ENCODE measurements at places on chromosomes 2 and 18.

GRCh38 chr18:33937270-33937816 lies 287.4 kb downstream of the NOL4 start:
- DNase-seq = no peak

GRCh38 chr18:24497031-24497754 lies 36.8 kb downstream of the HRH4 start:
- DNase-seq = no peak

DNA sequence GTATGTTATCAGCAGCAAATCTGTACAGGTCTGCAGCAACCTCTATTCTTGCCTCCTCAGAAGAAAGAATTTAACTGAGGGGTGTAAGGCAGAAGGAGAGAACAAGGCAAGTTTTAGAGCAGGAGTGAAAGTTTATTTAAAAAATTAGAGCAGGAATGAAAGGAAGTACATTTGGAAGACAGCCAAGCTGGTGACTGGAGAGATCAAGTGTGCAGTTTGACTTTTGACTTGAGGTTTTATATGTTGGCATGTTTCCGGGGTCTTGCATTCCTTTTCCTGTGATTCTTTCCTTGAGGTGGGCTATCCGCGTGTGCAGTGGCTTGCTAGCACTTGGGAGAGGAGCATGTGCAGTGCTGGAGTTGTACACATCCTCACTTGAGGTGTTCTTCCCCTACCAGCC lies 16.5 kb upstream of the CERS6 start:
- DNase-seq = no peak

DNA sequence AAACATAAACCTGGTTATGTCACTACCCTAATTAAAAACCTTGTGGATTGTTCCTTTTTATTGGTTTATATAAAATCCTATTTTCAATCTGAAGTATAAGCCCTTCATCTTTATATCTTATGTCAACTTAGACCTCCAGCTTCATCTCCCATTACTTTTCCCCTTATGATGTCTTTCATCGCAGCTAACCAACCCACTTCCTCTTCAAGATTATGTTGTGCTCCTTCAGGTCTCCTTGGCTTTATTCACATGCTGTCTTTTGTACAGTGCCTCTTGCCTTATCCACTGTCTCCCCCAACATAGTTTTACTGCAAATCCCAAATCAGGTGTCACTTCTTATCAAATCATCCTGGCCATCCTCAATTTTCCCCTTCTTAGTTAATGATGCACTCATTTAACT lies 25.9 kb downstream of the MBD5 start:
- no peak for DNase-seq

- no peak for DNase-seq
Measured at GRCh38 chr2:88603146-88603545, 24.1 kb downstream of the EIF2AK3 start.

GRCh38 chr2:235841863-235842262 lies 326.3 kb downstream of the GBX2 start:
- no peak for DNase-seq

DNA sequence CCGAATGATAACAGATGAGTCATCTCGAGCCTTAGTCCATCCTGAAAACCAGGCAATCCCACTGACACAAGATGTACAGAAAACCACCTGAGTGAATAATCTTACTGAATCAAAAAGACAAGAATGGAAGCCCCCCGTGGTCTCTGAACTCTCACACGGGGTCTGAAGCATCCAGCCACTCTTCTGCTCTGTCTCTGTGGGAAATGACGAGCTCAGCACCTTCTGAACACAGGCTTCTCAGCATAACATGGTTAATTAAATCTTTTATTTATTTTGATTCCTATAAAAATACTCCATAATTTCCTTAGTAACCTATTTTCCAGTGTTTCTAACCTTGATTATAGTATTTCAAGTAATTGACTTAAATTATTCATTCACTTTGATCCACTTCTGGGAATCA lies 203.7 kb downstream of the TMEM163 start:
- no peak for DNase-seq

- no peak for DNase-seq
Measured at GRCh38 chr2:170502361-170503130, 212.6 kb upstream of the SP5 start.

- DNase-seq = no peak
Measured at GRCh38 chr2:105526000-105526925, 127.4 kb upstream of the FHL2 start.

- DNase-seq = no peak
Measured at GRCh38 chr2:105321875-105322646, 7.5 kb downstream of the TGFBRAP1 start.

DNA sequence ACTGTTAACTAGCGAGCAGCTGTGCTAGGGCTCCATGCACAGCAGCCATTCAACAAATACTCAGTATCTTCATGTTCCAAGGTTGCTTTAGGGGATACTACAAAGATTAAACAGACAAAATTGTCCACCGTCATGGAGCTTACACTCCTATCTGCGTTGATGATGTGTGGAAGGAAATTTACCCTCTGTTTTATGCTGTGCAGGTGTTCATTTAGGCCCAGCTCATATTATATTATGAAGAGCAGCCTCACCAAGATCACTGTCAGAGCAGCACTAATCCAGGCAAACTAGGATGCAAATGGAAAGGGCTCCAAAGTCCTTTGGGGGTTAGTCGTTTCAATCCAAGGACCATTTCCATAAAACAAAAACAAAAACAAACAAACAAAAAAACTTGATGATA lies 13.4 kb upstream of the WIPF1 start:
- DNase-seq = no peak

- no peak for DNase-seq
Measured at GRCh38 chr2:160551259-160551658, 57.7 kb upstream of the RBMS1 start.

DNA sequence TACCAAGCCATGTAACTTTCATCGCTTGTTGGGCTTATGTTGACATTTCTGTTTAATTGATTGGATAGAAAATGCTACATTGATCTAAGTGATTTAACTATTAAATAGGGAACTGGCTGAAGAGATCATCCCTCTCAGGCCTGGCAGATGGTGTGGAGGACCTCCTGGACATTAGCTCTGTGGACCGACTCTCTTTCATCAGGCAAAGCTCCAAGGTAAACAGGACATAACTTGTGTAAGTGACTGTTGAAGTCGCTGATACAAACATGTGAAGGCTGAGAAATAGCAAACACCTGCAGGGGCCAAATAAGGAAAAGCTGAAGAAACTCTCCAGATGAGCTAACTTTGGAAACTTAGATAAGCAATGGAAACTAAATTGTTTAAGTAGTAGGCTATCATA lies 68.8 kb downstream of the UNC80 start:
- DNase-seq = no peak

- no peak for DNase-seq
Measured at GRCh38 chr18:74252039-74252395, 39.7 kb downstream of the CYB5A start.

DNA sequence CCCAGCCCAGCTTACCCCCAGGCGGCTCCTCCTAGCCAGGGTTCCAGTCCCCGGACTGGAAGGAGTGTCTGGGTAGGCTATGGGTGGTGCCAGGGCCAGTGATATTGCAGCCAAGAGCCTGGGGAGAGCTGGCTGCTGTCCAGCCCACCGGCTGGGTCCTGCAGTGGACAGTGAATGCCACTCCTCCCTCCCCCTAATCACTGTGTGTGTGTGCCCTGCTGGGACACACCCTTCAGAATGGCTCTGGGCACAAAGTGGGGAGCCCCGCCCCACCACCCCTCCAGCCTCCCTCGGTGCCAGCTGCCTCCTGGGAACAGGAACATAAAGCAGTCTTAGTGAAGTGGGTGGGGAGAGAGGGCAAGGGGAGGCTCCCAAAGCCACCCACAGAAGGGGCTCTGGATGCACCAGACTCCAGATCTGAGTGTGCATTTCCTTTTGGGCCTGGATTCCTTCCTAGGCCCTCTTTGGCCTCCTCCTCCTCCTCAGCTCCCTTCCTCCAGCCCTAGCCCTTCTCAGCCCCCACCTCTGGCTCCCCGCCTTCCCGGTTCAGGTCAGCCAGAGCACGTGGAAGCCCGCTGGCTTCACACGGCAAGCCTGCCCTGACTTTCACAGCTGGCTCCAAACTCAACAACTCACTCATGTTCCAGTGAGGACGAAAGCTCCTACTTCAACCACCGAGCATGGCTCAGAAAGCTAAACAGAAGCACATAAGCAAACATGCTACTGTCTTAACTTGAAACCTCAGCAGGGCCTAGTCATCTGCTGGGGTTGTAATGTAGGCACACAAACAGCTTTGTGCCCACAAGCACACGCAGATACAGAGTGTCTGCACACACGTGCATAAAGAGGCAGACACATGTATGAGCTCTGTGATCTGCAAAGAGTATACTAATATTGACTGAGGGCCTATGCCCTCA lies 209.2 kb upstream of the SMAD2 start:
- DNase-seq = no peak

- no peak for DNase-seq
Measured at GRCh38 chr2:61055557-61055956, 10.1 kb upstream of the SANBR start.

- DNase-seq = no peak
Measured at GRCh38 chr2:176650104-176650837, 381.0 kb downstream of the MTX2 start.

DNA sequence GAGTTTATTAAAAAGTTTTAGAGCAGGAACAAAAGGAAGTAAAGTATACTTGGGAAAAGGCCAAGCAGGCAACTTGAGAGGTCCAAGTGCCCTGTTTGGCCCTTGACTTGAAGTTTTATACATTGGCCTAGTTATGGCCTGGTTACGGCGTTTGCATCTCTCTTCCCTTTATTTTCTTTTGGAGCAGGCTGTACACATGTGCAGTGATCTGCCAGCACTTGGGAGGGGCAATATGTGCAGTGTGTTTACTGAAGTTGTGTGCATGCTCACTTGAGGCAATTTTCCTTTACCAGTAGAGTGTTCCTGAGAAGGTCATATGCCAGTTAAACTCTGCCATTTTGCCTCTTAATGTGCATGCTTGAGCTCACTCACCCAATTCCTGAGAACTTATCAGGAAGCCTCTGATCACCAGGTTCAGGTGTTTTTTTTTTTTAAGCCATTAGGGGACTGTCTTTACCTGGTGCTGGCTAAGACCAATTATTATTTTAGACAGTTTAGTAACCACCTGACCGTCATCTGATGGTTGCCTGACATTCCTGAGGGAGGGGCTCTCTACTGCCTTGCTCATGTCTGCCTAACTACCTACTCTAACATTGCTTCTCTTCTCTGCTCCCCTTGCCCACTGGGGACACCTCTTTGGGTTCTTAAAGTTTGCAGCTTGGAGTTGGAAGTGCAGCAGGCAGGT lies 48.0 kb downstream of the SCN2A start:
- no peak for DNase-seq

GRCh38 chr2:23452853-23453420 lies 68.0 kb downstream of the KLHL29 start:
- DNase-seq = no peak

- no peak for DNase-seq
Measured at GRCh38 chr2:183993052-183993451, 605.3 kb upstream of the ZNF804A start.

GRCh38 chr2:239233576-239233975 lies 167.2 kb downstream of the HDAC4 start:
- DNase-seq = no peak

GRCh38 chr2:33133454-33133952 lies 186.8 kb downstream of the LTBP1 start:
- DNase-seq = no peak

- DNase-seq = no peak
Measured at GRCh38 chr2:222242532-222242931, 56.3 kb downstream of the PAX3 start.

DNA sequence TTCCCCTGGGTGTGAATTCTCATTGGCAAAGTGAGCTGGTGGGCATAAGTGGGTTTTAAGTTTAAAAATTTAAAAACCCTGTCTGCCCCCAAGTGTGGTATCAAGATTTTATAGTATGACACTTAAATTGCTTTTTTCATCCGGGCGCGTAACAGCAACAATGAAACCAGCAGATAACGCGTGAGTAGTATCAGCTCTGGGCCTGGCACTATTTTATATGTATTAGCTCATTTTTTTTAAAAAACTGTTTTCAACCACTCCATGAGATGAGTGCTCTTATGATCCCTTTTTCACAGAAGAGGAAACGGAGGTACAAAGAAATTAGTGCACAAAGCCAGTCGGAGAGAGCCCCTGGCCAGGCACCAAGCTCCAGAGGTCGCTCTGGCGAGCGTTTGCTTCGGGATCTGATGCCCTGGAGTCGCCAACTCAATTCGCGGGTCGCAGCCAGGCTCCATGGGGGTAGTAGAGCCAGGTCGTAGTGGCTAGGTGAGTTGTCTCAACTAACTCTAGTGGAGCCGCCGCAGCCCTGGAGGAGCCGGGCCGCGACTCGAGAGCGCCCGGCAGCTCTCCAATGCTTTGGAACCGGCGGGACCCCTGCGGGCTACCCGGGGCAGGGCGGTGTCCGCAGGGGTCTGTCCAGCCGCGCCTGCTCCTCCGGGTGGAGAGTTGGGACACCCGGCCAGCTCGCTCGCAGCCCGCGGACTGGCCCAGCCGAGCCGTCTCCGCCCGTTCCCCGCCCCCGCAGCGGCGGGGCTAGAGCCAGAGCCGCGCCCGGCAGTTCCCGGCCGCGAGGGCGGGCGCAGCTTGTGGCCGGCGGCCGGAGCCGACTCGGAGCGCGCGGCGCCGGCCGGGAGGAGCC lies at the start of gene IL1R1:
IL1R1 (plus strand) TSS at position 777 of the 859 bp plus-strand sequence. CDS start 14,979 bp downstream, outside the sequence.
- DNase-seq = no peak

DNA sequence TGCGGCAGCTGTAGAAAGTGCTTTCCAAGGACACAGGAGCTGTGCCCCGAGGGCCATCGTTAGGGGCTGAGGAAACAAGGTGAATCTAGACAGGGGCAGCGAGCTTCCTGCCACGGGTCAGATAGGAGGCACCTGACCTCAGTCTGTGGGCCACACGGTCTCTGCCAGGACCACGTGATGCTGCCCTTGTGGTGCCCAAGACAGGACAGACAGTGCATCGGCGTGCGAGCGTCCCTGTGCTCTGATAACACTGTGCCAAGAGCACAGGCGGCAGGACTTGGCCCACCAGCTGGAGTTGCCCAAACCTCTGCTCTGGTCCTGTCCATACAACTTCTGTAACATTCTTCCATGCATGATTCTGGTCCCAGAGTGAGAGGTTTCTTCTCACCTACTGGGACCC lies 225.4 kb downstream of the TWIST2 start:
- DNase-seq = no peak

DNA sequence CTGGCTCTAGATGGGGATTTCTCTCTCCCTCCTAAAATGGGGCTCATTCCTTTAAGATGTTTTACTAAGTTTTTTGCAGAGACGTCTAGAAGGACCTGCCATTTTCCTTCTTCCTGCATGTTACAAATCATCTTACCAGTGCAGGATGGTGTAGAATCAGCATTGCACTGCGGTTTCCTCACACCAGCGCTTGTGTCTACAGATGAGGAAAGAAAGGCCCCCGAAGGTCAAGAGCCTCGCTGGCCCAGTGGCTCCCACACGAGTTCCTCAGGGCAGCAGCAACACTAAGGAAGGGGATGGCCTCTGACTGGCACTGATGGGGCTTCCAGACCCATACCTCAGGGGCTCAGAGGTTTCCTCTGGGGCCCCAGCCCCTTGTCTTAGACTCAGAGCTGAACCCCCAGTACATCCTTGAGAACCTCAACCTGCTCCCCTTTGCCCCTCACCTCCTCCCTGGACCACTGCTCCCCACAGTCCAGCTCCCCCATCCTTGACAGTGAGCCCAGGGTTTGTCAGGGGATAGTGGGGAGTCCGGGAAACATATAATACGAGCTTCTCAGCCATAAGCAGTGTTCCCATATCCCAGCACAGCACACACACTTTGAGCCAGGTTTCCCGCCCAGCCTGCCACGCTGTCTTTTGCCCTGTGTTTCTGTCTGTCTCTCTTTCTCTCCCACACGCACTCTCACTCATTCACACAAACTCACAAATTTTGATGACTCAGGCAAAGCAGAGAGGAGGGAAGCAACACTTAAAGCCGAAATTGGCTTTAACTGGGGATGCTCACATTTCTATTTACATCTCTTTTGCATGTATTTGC lies 29.4 kb downstream of the ZFP36L2 start:
- DNase-seq = no peak
